Cardiac septum (tissue), 1 donor: ENCODE measurements at places on chromosomes 12 and 14. TPM values are rescaled to one million over a fixed set of nuclear protein-coding genes. Genes with fewer than 3 reads are reported as not detected.

- no peak for DNase-seq
Observed at GRCh38 chr14:73173092-73173735, 36.9 kb downstream of the PSEN1 start.

- DNase-seq: no peak
Observed at GRCh38 chr12:115132145-115132544, 448.2 kb upstream of the TBX3 start.

GLT1D1 gene
- 1.1 TPM for total RNA-seq

DNA sequence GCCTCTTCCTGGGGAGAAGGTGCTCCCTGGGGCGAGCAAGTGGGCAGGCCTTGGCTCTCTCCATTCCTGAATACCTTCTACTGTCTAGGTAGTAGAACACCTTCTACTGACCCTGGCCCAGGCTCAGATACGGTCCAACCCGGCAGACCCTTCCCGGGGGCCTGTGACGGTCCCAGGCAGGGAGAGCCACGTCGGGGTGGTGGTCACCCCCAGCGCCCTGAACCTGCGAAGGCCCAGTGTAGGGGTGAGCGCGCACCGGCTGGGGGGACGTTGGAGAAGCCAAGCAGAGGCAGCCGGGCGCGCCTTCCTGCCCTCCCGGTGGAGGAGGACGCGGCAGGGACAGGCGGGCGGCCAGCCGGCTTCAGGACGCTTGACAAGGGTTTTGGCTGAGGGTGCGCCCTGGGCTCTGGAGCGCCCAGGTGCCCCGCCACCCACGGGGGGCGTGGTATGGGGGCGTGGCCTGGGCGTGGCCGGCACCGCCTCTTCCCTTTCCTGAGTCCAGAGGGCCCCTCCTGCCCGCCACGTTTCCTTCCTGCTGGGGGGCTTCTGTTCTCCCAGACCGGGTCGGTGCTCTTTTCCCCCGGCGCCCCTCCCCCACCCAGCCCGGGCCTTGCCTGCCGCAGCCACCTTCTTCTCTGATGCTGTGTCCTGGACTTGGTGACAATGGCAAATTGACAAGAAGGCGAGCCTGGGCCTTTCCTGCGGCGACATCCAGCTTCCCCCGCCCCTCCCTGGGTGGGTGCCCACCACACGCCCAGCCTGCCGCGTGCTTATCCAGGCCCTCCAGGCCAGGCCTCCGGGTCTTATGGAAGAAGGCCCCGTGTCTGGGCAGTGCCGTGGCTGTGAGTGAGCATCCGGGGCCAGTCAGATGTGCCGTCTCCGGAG, 24.5 kb upstream of the PPP1R13B start:
- DNase-seq: peak; percentile 85

OAS1 gene
- total RNA-seq: 4.0 TPM

DNA sequence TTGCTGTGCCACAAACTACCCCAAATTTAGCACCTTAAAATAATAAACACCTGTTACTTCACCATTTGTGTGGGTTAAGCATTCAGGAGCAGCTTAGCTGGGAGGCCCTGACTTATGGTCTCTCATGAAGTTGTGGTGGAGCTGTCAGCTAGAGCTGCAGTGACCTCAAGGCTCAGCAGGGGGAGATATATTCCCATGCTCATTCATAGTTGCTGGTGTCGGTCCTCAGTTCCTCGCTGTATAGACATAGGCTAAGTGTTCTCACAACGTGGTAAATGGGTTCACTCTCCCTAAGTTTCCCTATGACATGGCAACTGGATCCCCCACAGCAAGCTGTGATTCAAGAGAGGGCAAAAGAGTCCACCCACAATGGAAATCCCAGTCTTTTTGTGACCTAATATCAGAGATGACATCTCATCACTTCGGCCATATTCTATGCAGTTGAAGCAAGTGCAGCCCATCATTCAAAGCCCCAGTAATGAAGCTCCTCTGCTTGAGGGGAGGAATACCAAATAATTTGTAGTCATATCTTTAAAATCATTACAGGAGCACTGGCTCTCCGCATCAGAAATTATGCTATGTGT, 41.1 kb downstream of the PRB3 start:
- DNase-seq: no peak

GRCh38 chr12:48980389-48980952, 2.3 kb downstream of the WNT1 start:
- DNase-seq: no peak
